ENCODE measurements at places on chromosomes 7 and 10.

DNA sequence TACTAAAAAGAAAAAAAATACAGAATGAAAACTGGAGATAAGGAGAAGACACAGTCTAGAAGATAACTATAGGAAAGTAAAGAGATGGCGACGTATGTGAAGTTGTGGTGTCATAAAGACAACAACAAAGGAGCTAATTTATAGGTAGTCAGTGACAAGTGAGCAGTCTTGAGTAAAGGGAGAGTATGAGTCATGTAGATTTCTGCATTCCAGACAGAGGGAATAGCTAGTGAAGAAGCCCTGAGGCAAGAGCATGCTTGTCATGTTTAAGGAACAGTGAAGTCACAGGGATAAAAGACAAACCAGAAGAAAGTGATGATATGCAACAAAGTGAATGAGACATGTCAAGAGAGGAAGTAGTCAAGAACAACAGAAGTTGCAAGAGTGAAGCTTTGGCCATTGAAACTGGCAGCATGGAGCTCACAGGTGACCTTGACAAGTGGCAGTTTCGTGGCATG is 2.3 kb upstream of the MIOS start:
- DNase-seq = no peak

- DNase-seq = no peak
Measured at GRCh38 chr10:78952686-78953085, 116.1 kb upstream of the ZMIZ1 start.

- DNase-seq = no peak
Measured at GRCh38 chr7:26618898-26619297, 245.5 kb downstream of the SKAP2 start.

- DNase-seq = no peak
Measured at GRCh38 chr7:88363249-88363648, 56.6 kb upstream of the STEAP4 start.

DNA sequence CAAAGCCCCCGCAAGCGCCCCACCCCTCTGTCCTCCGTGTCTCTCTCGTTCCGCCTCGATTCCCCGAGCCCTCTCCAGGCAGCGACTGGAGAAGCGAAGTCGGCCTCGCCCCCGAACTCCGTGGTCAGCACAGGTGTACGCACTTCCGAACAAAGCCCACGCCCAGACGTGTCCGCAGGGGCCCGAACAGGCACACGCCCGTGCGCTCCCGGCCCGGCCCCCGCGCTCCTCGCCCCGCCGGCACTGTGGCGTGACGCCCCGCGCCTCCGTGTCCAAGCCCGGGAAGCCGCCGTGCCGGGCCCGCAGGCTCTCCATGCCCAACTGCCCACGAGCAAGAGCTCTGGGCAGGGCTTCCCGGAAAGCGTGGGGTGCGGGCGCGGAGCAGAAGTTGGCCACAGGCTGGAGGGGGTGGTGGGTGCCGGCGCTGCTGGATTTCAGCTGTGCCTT is 662 bp downstream of the NRCAM start:
- DNase-seq = no peak

GRCh38 chr10:76946270-76946669 is 691.3 kb downstream of the KCNMA1 start:
- DNase-seq = no peak

DNA sequence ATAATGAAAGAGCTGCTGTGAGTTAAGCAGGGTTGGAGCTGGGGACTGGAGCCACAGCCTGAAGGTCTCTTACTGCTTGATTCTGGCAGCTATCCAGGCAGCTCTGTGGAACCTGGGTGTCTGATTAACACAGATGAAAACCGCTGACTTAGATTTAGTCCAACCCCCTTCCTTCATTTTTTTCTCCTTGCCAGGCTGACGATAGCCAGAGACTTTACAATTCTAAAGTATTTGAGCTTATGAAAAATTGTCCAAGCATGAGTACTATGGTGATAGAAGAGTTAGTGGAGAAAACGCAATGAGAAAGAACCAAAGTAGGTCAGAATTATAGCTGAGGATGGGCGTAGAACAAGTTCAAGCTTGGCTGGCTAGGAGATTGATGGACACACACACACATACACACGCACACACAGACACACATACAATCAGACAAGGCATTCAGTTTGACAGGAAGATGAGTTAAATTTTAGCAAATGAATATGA is 13.5 kb upstream of the GPR85 start:
- DNase-seq = no peak

DNA sequence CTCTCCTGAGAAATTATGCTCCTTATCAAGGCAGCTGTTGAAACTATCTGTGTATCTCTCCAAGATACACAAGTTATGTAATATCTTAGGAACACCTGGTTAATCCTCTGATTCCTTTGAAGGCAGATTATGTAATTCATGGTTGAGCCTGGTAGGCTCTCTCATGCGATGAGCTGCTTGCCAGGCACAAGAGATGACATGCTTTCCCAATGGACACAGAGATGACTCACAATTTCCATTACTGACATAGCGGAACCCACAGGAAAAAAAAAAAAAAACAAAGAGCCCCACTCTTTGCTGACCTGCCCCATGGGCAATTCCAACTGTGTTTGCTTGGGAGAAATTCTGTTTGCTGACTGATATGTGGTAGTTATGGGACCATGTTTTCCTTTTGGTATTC is 736.4 kb upstream of the PHF14 start:
- DNase-seq = no peak

DNA sequence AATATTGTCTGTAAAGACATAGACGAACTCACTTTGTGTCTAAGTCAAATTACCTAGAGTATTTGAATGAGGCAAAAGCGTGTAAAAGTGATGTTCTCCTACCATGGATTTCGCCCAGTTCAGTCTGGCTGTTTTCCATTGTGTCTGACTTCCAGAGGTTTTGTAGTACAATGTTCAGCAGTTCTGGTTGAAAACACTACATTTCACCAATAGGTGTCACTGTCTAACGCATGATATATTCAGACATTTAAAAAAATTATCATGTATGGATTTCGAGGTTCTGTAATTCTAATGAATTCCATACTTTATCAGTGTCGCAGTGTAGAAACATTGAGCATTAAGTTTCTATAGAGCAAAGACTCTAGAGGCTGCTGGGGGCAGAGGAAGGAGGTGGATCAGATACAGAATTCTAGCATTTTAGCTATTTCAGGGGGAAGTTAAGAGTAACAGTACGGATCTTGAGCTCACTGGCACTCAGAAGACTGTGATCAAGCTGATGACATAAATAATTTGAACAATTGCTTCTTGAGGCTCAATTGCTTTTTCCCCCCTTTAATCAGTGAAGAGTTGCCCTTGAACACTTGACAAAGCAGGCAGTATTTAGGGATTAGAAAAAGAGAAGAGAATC is 196.9 kb upstream of the RHOBTB1 start:
- DNase-seq = no peak

- no peak for DNase-seq
Measured at GRCh38 chr10:84460520-84460919, 132.1 kb downstream of the CCSER2 start.

- DNase-seq = no peak
Measured at GRCh38 chr10:32000937-32001336, 55.3 kb downstream of the KIF5B start.

DNA sequence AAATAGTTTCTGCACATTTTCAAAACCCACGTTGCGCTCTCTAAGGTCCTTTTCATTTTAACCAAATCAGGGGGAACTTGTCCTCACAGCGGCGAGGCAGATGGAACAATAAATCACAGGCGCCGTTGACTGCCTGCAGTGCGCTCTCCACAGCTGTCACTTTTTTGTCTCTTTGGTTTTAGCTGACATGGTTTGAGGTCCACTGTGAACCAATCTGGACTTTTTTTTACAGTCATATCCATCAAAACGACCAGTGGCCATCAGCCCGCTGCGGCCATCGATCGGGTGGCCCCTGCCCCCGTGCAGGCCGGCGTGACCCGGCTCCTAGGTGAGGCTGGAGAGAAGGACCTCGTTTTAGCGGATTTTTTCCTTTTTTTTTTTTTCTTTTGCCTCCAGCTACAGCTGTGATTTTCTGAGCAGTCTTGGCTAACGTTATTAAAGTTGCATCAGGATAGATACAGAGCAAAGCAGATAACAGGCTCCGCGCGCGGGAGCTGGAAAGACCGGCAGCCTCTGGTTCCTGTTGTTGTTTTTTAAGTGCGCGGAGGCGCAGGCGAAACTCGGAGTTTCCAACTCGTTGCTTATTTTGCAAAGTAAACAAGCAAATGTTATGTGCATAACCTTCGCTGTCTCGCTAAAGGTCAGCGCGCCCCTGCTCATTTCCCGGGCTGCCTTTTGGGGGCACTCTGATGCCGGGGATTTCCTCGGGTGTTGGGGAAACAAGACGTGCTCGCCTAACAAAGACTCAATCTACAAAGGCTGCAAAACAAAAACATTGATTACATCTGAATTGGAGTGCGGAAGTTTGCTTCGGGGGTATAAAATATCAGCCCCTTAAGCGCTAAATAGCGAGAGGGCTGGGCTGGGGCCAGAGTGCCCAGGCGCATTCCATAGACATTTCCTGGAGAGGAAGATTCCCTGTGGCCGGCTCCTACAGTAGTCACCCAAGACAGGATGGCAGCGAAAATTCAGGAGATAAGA is 414.8 kb upstream of the MKI67 start:
- DNase-seq = no peak

GRCh38 chr10:121525251-121526134 is 72.8 kb downstream of the FGFR2 start:
- DNase-seq = no peak

DNA sequence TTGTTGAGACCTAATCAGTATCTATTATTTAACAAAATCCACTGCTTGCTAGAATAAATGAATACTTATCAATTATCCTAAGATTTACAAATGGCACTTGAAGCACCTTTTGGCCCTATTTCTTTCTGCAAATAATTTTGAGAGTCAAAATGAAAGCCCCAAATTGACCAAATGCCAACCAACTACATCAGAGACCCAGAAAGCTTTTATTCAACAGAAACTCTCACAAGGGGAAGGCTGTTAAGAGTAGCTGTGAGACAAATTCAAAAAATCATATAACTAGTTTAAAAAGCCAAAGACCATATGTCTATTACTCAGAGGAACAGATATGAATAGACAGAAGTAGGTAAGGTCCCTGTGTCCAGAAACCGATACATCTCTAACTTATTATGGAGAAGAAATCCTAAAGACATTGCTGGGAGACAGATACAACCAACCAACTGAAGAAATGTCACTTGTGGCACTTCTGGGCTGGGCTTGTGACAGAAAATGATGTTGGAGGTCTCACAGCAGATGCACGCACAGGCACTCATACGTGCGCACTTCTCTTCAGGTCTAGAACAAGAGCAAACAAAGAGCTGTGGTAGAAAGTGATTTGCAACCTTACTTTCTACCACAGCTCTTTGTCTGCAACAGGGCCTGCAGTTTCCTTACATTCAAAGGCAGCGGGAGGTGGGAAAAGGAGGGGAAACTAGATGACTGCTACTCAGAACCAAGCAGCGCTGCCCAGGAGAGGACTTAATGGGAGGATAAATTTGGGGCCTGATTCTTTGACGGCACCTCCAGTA is 58.6 kb upstream of the KCNIP2 start:
- no peak for DNase-seq

DNA sequence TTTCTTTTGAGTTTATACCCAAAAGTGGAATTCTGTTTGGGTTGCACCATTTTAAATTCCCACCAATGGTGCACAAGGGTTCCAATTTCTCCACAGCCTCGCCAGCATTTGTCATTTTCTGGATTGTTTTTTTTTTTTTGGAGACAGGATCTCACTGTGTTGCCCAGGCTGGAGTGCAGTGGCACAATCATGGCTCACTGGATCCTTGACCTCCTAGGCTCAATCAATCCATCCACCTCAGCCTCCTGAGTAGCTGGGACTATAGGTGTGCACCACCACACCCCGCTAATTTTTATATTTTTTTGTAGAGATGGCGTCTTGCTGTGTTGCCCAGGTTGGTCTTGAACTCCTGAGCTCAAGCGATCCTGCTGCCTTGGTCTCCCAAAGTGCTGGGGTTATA is 46.6 kb downstream of the CUX1 start:
- DNase-seq = no peak

- no peak for DNase-seq
Measured at GRCh38 chr10:59750155-59750945, 2.9 kb downstream of the MRLN start.

DNA sequence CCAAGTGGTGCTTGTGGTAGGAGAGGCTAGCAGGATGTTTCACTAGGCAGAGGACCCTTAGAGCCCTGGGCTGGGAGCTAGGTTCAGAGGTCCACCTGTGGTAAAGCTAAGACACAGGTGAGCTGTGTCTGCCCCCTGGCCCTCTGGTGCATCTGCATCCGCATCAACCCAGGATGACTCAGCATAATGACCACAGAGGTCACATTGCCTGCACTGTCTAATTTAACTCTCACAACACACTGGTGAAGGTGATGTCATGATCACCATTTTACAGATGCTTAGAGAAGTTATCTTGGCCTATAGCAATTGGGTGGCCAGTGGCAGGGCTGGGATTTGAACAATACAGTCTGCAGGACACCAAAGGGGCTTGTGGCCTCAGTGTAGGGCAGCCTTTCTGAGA is 33.1 kb downstream of the HABP2 start:
- no peak for DNase-seq

DNA sequence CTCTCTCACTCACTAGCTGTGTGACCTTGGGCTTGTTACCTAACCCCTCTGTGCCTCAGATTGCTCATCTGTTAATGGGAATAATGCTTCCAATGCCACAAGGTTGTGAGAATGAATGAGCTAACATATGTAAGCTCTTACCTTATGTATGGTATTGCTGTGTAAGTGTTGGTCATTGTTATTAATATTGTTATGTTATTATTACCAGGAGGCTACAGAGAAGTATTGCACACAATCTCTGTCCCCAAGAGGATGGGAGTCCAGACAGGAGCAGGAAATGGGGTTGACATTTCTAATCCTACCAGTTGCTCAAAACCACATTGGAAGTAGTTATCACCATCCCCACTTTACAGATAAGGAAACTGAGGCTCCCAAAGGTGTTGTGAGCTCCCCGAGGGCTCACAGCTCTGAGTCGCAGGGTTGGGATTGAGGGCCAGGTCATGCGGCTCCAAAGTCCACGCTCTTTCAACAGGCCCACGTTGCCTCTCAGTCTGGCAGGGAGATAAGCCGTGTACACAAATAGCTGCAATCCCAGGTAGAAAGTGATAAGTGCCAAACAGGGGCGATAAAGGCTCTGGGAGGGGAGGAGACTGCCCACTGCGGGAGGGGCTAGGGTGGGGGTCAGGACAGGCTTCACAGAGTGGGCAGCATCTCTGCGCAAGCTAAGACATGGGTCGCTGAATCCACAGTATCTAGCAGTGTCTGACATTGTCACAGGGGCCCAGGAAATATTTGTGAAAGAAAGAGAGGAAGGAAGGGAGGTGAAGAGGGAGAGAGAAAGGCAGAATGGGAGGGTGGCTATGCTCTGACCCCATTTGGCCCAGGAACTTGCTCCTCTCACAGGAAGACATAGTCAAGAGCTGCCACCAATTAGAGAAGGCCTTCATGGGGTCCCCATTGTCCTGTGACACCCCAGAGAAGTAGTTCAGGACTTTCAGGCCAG is 9.6 kb upstream of the ZMIZ1 start:
- DNase-seq = no peak

DNA sequence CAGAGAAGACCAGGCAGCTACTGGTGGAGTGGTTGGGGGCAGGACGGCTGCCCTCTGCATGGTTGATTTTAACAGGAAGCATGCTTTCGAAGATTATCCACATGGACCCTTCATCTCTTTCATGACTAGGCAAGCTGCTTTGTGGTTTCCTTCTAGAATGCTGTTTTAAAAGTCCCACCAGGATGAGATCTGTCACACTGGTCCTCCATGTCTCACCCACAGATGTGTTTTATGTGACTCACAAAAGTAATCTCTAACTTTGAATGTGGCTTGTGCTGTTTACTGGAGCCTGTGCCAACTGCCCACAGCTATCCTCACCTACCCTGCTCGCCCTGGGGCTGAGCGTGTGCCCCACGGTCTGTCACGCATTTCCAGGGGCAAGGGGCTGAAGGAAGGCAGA is 188.8 kb downstream of the GFRA1 start:
- DNase-seq = no peak

Data from stimulated activated CD4-positive, alpha-beta T cell treated with anti-CD3 and anti-CD28 coated beads, Interleukin-1b, Interleukin-23, amount 100 ng/mL, for 24 hours (primary cell).